ENCODE measurements at places on chromosomes 12 and 14.

- DNase-seq = no peak
These were observed 23.7 kb upstream of the UBC start for GRCh38 chr12:124938108-124938507.

DNA sequence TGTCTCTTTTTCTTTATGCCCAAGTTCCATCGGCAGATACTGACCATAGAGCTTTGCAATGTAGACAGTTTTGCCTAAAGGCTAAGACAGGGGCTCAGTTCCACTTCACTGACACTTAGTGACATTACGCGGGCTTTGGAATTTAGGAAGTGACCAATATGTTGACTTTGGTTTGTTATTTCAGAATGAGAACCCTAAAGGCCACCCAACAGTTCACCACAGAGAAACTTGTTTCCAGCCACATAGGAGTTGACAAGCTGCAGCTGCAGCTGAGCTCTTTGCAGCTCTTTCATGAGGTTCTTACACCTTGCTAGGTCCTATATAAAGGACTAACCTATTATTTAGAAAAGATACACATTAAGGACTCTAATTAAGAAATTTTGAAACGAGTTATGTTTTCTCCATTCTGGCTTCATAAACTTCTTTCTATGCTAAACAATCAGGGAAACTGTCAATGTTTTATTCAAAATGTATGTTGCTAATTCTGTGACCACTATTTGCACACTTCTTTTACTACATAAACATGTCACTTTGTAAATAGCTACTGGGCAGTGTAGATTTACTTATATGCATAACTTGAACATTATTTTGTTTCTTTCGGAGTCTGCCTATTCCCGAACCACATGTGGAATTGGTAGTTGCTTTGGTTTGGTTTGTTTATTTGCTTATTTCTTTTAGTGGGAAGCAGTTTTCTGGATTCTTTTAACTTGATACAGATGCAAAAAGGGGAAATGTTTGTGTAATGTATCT, 18.5 kb upstream of the KLRD1 start:
- no peak for DNase-seq

DNA sequence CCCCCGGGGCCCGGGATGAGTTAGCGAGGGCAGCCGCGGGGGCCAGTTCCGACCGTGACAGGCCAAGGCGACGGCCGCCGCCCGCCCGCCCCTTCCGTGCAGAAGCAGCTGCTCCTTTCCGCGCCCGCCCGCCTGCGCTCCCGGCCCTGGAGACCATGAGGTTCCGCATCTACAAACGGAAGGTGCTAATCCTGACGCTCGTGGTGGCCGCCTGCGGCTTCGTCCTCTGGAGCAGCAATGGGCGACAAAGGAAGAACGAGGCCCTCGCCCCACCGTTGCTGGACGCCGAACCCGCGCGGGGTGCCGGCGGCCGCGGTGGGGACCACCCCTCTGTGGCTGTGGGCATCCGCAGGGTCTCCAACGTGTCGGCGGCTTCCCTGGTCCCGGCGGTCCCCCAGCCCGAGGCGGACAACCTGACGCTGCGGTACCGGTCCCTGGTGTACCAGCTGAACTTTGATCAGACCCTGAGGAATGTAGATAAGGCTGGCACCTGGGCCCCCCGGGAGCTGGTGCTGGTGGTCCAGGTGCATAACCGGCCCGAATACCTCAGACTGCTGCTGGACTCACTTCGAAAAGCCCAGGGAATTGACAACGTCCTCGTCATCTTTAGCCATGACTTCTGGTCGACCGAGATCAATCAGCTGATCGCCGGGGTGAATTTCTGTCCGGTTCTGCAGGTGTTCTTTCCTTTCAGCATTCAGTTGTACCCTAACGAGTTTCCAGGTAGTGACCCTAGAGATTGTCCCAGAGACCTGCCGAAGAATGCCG, 699 bp downstream of the MGAT2 start:
- peak; percentile 76 for DNase-seq

GRCh38 chr14:78142998-78143397, 27.2 kb upstream of the NRXN3 start:
- no peak for DNase-seq

GRCh38 chr12:92206596-92206995, 61.0 kb upstream of the BTG1 start:
- no peak for DNase-seq

DNA sequence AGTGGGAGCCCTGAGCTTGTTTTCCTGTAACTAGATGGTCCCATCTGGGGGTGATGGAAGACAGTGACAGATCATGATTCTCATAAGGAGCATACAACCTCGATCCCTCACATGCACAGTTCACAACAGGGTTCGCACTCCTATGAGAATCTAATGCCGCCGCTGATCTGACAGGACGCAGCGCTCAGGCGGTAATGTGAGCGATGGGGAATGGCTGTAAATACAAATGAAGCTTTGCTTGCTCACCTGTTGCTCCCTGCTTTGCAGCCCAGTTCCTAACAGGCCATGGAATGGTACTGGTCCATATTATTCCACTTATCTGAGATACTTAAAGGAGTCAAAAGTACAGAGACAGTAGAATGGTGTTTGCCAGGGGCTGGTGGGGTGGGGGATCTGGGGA, 9.9 kb upstream of the CEP83 start:
- DNase-seq = no peak

- DNase-seq = no peak
These were observed 1.2 kb upstream of the GPR132 start for GRCh38 chr14:105066240-105067071.

DNA sequence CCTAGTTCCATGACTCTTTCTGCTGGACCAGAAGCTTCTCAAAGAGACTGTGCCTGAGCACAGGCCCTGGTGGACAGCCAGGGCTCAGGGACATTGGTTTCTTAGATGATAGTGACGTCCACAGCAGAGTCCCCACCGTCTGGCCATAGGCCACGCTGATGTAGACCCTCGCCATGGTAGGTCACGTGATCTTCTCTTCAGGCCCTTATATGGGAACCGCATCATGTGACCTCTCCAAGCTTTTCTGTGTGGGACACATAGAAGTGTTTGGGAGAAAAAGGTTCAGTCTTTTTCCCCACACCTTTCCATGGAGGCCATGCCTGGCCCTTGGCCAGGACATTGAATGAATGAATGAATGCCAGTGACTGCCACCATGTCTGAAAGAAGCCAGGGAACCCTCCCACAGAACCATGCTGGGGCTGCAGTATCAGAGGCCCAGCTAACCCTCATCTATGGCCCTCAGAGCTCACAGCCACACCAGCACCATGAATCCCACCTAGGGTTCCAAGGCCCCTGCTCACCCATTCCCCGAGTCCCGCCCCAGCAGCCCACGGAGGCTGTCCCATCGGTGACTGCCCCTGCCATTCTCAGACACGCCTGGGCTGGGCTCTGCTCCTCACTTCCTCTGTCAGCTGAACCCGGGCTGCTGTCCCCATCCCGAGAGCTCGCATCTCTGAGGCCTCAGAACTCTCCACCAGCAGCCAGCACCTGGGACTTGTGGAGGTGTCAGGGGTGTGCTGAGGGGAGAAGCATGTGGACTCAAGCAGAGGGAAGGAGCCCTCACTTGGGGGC, 292.1 kb downstream of the ADGRD1 start:
- DNase-seq = no peak

- DNase-seq = no peak
These were observed 9.8 kb downstream of the DLK1 start for GRCh38 chr14:100736269-100737180.

GRCh38 chr14:88628462-88628861, 65.6 kb downstream of the ZC3H14 start:
- DNase-seq = no peak

DNA sequence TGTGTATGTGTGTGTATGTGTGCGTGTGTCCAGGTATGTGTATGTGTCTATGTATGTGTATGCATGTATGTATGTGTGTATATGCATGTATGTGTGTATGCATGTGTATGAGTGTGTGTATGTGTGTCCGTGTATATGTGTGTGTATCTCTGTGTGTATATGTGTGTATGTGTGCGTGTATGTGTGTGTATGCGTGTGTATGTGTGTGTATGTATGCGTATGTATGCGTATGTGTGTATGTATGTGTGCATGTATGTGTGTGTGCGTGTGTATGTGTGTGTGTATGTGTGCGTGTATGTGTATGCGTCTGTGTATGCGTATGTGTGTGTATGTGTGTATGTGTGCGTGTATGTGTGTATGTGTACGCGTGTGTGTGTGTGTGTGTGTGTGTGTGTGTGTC, 31.6 kb downstream of the CHST11 start:
- DNase-seq = no peak

- peak; percentile 98 for DNase-seq
These were observed 56.5 kb downstream of the HCAR2 start for GRCh38 chr12:122646517-122647217.

- peak; percentile 77 for DNase-seq
These were observed 51.3 kb upstream of the RERGL start for GRCh38 chr12:18141048-18141982.

- DNase-seq = no peak
These were observed 378.2 kb downstream of the GLT1D1 start for GRCh38 chr12:129231491-129231890.

DNA sequence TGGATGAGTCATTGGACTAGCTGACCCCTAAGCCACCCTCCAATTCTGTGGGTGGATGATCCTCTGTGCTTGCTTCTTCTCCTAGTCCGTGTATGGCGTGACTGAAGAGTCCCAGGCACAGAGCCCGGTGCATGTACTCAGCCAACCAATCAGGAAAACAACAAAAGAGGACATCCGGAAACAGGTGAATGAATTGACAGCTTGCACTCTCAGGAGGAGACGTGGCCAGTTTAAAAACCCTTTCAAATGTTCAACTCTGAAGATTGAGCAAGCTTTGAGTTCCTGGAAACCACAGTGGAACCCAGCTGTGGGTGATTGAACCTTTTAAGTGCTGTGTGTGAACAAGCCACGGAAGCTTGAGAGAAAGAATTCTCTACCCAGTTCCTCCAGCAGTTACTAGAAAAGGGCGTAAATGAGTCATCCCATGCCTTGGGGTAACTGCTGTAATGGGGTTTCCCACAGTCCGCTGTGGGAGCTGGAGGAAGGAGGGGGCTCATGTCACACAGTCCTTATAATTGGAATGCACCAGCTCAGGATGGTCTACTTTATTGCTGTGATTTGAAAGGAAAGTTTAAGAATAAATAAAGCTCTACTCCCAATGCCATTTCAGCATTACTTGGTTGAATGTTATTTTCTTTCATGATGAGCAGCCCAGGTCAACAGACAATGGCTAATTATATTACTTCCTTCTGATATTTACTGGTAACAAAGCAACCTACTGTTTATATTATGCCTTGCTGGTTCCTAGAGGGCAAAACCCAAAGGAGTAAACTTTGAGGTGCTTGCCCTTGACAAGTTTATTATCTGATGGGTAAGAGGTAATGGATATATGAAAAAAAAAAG, 417.0 kb downstream of the DPF3 start:
- DNase-seq = peak; percentile 89

GRCh38 chr12:93306636-93307035, 71.1 kb upstream of the NUDT4 start:
- no peak for DNase-seq

- no peak for DNase-seq
These were observed 8.9 kb upstream of the RBM25 start for GRCh38 chr14:73049428-73049827.

DNA sequence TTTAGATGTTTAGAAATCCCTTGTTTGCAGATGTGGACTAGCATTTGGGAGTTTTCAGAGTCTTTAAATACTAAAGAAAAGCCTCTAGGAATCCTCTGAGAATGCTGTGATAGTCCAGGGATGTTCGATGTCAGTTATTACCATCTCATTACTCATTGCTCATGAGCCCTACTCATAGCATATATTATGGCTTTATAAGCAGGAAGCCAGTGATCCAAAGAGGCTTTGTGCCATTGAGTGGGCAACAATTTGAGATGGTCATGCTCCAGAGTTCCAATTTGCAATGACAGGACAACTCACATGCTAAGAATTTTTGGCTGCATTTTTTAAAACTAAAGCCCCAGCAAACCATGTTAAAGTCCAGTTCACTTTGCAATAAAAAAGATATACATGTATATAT, 163.0 kb downstream of the OTOGL start:
- DNase-seq = peak; percentile 79

DNA sequence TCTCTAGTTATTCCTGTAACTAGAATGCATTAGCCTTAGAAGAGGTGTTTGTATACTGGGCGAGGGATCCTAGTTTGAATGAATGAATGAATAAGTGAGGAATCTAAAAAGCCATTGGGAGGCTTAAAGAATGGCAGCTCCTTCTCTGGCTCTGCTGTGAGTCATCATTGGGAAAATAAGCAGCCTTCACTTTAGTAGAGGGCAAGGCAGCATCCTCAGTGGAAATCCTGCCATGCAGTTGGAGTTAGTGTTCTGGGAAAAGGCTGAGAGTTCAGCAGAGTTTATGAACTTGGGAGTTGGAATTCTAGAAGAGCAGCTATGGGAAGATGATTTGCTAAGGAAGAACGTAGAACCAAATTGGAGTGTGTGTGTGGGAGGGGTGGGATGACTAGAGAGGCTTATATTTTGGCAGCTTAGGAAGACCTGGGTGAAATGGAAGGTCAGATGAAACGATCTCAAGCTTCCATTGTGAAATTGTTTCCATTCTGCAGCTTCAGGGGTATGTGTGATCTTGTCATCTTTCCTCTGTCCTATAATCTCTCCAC, 120.8 kb downstream of the PTCSC3 start:
- no peak for DNase-seq

- no peak for DNase-seq
These were observed 41.3 kb downstream of the SSH1 start for GRCh38 chr12:108815875-108816594.

DNA sequence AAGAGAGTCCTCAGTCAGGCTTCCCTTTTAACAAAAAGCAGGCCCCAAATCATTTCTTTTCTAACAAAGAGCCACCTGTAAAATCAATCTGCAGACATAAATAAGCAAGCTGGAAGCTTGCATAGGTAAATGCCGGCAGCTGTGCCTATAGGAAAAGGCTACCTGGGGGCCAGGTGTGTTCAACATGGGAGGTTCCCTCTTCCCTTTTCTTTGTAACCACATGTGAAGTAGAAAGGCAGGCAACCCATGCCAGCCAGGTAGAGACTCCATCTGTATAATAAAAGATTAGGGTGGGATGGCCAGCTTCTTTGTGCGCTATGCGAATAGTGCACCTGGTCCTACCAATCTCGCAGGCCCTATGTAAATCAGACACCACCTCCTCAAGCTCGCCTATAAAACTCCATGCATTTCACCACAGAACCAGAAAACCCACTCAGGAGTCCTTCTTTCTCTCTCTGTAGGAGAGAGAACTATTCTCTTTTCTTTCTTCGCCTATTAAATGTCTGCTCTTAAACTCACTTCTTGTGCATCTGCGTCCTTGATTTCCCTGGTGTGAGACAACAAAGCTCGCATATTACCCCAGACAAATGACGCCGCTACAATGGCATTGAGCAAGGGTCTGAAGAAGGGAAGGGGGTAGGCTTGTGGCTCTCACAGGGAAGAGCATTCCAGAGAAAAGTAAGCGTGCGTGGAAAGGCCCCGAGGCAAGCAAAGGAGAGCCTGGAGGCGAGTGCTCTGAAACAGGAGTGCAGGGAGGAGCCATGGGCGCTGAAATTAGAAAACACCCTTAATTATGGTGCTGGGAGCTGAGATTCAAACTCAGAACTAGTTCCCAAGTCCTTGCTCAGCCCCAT, 67.2 kb downstream of the TTC9 start:
- no peak for DNase-seq

GRCh38 chr12:49894751-49895148, 8.9 kb downstream of the FAIM2 start:
- DNase-seq = no peak

GRCh38 chr12:67426067-67426466, 156.9 kb downstream of the CAND1 start:
- no peak for DNase-seq

All from ELR (cell line).